ENCODE measurements at places on chromosomes 7 and 10.

DNA sequence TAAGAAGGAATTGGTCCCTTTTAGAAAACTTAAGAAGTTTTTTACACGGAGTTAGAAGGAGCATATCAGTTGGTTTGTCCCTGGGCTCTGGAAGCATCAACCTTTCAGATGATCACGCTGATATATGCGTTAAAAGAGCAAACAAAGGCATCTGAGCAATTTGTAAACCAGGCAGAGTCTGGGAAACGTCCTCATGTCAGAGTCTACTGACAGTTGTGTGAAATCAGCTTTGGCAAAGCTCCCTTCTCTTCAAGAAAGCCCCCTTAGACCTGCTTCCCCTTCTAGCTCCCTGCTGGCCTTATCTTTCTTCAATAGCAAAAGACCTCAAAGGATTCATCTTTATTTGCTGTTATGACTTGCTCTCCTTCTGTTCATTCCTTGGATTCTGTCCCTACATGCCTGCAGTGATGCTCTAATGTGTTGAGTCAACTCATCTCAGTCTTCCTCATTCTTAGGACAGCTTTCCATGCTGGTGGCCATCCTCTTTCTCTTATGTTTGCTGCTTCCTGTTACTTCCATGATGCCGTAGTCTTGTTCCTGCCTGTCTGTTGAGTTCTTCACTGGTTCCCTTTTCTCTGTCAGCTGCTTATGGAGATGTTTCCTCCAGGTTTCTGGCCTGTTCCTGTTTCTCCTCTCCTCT is 106.5 kb upstream of the BMPER start:
- no peak for DNase-seq

- DNase-seq: peak; percentile 85
Measured at GRCh38 chr7:56009695-56010094, 41.5 kb downstream of the PSPH start.

- DNase-seq: no peak
Measured at GRCh38 chr7:122038134-122038533, 105.9 kb downstream of the AASS start.

- no peak for DNase-seq
Measured at GRCh38 chr7:25619963-25620799, 391.9 kb upstream of the NPVF start.

DNA sequence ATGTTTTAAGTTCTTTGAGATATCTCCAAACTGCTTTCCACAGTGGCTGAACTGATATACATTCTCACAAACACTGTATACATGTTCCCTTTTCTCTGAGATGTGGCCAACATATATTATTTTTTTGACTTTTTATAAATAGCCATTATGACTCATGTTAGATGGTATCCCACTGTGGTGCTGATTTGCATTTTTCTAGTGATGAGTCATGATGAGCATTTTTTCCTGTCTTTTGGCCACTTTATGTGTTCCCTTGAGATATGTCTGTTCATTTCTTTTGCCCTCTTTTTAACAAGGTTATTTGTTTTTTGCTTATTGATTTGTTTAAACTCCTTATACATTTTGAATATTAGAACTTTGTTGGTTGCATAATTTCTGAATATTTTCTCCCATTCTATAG is 1055.1 kb downstream of the NXPH1 start:
- DNase-seq: no peak

DNA sequence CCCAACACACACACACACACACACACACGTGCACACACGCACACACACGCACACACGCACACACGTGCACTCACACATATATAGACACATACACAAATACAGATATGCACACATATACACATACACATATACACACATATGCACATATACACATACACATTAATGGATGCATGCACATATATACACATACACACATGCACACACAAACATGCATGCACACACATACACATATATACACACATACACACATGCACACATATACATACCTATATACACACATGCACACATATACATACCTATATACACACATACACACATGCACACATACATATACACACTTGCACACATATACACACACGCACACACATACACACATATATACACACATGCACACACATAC is 312.4 kb upstream of the PFKP start:
- DNase-seq: no peak

GRCh38 chr10:117217196-117217761 is 20.0 kb downstream of the KCNK18 start:
- DNase-seq: peak; percentile 25
